ENCODE measurements at places on chromosomes 4 and X.

DNA sequence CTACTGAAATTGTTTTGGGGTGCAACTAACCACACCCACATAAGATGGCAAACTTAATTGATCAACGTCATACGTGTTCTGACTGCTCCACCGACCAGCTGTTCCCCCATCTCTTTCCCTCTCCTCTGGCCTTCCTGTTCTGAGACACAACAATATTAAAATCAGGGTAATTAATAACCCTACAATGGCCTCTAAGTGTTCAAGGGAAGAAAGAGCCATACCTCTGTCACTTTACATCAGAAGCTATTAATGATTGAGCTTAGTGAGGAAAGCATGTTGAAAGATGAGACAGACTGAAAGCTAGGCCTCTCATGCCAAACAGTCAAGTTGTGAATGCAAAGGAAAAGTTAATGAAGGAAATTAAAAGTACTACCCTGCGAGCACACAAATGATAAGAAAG lies 173.9 kb upstream of the FTHL17 start:
- no peak for DNase-seq

- DNase-seq = no peak
Observed at GRCh38 chr4:74904509-74905065, 28.3 kb upstream of the PARM1 start.

- peak; percentile 45 for DNase-seq
Observed at GRCh38 chr4:41613386-41613785, 75.4 kb downstream of the LIMCH1 start.

DNA sequence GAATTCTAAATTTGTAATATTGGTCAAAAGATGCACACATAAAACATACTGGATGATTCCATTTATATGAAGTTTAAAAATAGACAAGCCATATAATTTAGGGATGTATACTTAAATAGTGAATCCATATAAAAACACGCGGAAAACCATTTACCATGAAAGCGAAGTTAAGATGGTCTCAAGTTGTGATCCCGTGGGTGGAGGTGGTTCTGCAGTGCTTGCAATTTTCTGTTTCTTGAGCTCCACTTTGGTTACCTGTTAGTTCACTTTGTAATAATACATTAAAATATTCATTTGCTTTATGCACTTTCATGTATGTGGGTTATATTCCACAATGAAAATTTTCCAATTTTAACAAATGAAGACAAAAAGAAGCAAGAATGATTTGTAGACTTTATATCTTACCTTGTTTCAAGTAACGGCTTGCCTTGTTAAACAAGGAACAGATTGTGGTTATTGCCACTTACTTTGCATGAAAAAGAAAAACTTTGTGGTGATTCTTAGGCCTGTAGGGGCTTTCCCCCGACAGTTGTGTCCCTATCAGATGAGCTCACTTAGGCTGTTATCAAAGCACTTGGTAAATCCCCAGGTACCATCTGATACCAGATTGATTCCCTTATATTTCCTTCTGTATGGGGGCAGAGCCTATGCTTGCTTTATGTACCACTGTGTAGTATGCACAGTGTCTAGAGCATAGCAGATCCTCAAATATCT lies 12.2 kb downstream of the UCP1 start:
- peak; percentile 19 for DNase-seq

DNA sequence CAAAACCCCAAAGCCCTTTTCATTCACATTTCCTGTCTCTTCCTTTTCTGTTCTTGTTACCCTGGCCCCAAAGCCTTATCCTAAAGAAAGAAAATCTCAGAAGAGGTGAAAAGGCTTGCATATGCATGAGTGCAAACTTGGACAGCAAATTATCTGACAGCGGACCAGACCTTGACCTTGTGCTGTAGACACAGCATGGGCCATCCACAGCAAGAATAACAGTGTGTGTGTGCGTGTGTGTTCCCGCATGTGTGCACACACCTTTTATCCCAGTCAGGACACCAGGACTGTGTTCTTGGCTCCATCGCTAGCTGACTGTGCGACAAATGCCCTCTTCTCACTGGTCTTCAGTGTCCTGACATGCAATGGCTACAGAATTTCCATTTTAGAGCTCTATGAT lies 35.3 kb downstream of the ZBTB49 start:
- DNase-seq = no peak

GRCh38 chr4:108828620-108829019 lies 65.8 kb upstream of the ETNPPL start:
- DNase-seq = no peak

- DNase-seq = no peak
Observed at GRCh38 chrX:10071451-10072144, 85.2 kb upstream of the CLCN4 start.
